ENCODE measurements at places on chromosomes 7 and 10.

GRCh38 chr10:59825932-59826331 lies 72.7 kb upstream of the MRLN start:
- no peak for DNase-seq

DNA sequence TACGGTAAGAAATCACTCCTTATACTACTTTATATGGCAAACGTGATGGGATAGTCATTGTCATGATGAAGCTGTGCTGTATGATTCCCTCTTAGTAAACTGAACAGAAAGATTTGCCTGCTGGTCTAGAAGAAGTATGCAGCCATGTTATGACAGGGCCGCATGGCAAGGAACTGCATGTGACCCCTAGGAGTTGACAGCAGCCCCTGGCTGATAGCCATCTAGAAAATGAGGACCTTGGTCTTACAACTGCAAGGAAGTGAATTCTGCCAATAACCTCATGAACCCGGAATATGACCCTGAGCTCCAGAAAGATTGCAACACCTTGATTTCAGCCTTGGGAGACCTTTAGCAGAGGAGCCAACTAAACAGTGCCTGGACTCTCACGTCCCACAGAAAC lies 193.3 kb downstream of the SEMA3E start:
- DNase-seq, result no peak

DNA sequence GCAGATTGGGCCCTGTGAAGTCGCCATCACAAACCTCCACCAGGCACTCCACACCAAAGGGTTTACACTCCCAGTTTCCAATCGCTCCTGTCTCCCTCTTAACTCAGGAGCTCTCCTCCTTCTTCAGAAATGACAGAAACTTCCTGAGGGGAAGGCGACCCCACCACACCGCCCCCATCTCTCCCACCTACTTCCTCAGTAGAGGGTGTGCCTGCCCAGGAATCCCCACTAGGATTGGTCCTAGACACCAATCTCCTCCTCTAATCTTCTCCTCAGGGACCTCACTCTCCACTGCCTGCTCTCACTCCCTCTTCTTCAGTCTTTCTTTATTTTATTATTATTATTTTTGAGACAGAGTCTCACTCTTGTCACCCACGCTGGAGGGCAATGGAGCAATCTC lies 5.9 kb upstream of the INSIG1 start:
- DNase-seq, result no peak

DNA sequence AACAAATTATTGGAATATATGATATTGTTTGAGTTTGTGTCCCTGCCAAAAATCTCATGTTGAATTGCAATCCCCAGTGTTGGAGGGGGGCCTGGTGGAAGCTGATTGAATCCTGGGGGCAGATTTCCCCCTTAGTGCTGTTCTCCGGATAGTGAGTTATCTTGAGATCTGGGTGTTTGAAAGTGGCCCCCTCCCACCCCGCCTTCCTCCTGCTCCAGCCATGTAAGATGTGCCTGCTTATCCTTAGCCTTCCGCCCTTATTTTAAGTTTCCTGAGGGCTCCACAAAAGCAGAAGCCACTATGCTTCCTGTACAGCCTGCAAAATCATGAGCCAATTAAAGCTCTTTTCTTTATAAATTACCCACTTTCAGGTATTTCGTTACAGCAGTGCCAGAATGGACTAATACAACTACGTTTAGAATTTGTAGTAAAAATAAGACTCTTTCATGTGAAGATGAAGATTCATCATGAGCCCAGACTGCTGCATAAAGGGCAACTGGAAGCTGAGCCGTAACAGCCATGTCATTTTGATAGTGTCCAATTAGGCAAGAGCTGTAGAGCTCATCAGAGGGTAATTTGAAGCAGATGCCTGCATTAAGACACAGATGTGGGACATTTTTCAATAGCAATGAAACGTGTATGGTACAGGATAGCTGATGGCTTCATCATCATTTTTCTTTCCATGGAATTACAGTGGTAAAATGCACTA lies 1007.2 kb downstream of the REEP3 start:
- no peak for DNase-seq

DNA sequence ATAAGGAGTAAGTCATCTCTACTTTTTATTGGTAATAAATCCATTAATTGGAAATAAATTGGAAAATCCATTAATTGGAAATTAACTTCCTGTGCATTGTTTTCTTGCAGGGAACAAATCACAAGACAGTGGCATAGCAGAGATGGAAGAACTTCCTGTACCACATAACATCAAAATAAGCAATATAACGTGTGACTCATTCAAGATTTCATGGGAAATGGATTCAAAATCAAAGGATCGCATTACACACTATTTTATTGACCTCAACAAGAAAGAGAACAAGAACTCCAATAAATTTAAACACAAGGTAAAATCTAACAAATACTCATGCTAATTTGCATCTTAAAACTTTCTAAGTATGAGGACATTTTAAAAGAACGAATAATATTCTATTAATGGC lies 57.8 kb downstream of the PHYHIPL start:
- DNase-seq, result no peak

- DNase-seq, result no peak
Measured at GRCh38 chr10:26509307-26509706, 71.2 kb downstream of the APBB1IP start.

GRCh38 chr7:73437621-73438416 lies 4.2 kb downstream of the FZD9 start:
- DNase-seq, result no peak

DNA sequence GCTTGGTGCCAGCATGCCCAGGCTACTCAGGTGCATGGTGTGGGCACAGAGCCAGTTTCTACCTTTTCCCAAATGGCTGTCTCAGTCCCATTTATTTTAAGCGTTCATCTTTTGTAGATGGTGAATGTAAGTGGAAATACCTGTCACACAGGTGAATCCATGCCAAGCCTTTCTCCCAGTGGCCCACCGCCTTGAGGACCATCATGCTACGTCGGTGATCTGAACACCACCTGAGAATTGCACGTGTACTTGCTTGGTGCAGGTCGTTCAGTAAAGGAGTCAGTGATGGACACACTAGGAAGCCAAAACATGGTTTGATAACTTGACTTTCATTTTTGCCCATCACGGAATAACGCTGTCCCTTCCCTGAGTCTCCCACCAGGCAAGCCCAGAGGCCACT lies 666.7 kb upstream of the FOXK1 start:
- no peak for DNase-seq

- no peak for DNase-seq
Measured at GRCh38 chr7:104814126-104814525, 199.9 kb upstream of the KMT2E start.

DNA sequence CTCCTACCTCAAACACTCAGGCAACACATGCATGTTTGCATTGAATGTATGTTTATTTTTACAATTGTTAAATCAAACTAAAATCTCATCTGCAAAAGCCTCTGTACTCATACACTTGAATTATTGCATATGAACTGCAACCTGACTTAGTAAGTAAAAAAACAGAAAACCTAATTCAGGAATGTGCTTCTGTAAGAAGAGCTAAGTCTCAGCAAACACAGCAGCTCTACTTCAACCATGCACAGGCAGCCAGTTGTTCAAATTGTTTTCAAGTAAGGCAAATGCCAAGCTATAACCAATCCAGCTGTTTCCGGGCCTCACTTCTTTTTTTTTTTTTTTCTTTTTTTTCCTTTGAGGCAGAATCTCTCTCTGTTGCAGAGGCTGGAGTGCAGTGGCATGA lies 93.5 kb upstream of the MALRD1 start:
- no peak for DNase-seq

- DNase-seq, result peak; percentile 89
Measured at GRCh38 chr7:31735991-31736982, 49.3 kb downstream of the PPP1R17 start.

DNA sequence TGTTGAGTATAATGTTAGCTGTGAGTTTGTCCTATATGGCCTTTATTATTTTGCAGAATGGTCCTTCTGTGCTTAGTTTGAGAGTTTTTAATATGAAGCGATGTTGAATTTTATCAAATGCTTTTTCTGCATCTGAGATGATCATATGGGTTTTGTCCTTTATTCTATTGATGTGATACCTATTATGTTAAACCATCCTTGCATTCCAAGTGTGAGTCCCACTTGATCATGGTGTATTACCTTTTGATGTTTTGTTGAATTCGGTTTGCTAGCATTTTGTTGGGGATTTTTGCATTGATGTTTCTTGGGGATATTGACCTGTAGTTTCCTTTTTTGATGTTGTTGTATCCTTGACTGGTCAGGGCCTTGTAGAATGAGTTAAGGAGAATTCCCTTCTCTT lies 166.4 kb downstream of the MLLT10 start:
- no peak for DNase-seq

DNA sequence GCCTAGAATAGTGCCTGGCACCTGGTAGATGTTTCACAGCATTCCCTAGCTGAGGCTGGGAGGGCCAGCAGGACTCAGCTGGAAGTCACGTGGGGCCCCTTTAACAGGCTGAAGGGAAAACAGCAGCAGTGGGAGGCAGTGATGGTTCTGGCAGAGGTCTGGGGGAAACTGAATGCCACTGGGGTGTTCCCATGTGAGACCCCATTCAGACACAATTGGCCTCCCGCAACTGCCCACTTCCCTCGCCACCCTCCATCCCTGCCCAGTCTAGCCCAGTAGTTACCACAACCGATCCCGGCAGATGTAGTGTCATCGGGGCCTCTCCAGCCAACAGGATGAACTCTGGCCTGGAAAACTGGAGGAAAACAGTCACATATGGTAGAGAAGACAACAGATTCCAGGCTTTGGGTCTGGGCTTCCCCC lies 38.3 kb downstream of the FRMPD2 start:
- DNase-seq, result peak; percentile 44

DNA sequence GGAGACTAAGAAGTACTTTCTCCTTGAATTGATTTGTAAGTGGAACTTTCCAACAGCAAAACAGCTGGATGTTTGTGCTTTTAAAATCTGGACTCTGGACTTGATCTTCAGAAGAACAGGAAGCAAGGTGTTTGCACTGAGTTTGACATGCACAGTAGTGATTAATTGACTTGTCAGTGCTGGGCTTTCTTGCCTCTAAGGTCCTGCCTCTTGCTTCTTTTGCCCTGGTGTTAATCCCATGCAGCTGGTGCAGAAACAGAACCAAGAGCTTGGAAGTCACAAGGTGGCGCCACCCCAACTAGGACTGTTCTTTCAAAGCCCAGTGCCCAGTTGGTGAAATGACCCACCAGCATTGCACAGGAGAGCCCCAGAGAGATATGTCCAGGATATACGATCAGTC lies 66.8 kb upstream of the SEPHS1 start:
- no peak for DNase-seq

- DNase-seq, result no peak
Measured at GRCh38 chr10:16886031-16886430, 68.8 kb upstream of the RSU1 start.

DNA sequence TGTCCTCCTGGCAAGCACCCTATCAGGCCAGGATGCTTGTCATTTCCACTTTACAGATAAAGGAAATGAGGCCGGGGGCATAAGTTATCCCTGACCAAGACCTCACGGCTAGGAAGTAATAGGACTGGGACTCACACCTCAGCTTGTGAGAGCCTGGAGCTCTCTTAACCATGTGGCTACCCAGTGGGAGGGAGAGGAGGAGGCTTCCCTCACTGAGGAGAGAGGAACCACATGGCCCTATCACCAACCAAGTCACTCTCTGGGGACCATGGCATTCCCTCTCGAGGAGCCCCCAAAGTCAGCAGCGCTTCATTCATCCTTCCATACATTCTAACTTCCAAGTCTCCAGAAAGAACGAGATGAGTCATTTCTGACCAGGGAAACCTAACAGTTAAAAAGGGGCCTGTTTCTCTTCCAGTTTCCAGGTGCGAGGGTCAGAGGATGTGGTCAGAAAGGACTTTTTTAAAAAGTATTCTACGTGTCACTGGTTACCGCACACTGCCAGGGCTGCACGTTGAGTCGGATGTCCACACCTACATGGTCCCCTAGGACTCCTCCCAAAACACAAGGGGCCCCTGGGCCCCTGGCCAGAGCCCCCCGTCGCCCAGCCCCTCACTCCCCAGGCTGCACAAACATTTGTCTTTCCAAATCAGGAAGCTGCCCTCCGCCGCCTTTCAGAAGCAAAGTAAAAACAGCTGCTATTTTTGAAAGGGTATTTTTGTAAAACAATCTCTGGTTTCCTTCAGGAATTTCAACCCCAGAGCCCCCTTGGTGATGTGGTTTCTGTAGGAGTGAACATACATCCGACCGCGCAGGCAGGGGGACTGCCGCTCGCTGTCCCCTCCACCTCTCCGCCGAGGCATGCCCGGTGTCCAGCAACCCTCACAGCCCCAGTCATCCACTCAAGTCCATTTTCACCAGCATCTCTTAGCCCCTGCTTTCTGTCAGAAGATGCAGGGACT lies 128.2 kb upstream of the CHST15 start:
- DNase-seq, result no peak

DNA sequence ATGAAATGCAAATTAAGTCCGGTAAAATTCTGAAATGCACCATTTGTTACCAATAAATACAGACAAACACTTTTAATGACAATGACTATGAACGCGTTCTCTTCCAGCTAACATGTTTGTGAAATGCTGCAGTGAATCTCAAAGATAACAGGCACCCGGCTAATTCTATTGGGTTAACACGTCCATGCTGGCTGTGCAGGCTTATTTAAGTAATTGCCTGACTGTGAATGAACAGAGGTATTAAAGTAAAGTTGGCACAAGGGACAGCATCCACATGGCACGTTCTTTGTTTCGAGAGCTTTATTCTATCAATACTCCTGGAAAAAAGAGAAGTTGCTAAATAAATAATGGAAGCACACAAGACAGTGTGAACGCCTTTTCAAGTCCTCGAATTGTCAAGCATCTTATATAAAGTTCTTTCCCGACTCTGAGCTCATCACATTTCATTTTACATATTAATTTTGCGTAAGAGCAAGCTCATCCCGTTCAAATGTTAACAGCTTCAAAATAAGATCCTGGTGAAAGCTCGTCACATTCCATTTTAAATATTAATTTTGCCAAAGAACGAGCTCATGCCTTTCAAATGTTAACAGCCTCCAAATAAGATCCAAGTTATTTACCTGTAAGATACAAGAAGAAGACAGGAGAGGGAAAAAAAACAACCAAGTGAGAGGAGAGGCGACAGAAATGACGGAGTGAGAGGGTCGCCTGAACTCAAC lies 111.3 kb upstream of the RHEB start:
- no peak for DNase-seq

DNA sequence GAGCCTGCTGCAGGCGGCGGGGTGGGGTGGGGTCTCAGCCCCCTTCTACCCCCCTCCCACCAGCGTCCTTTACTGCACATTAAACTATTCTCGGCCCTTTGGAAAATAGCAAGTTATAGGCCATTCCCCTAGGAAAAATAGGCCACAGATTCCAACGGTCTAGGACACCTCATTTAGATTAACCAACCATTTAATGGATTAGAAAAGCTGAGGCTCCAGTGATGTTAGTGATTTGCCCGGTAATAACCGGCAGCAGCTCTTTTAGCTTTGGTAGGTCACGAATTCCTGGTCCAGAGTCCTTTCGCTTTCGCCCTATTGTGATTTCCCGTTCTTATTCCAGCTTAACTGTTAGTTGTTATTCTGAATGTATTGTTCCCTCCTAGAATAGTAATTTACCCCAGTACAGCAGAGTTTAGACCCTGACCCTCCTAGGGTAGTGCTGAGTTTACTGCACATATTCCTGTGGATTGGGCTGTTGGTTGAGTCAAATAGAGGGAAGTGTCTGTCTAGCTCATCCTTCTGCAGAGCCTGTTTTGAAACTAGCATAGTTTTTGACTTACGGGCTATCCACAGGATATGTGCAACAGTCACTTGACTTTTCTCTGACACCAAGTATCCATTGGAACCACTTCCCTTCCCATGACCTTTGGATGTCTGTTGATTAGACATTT lies 754 bp downstream of the GSTO1 start:
- DNase-seq, result peak; percentile 50

GRCh38 chr10:46215426-46215825 lies 71.4 kb upstream of the ANTXRL start:
- no peak for DNase-seq
